Glomerular endothelial cell (primary cell): ENCODE measurements at places on chromosomes 7 and 10.

GRCh38 chr7:142030848-142031247 lies 35.2 kb downstream of the MGAM start:
- no peak for DNase-seq

- DNase-seq, result no peak
Observed at GRCh38 chr7:140637400-140637799, 3.2 kb downstream of the DENND2A start.

DNA sequence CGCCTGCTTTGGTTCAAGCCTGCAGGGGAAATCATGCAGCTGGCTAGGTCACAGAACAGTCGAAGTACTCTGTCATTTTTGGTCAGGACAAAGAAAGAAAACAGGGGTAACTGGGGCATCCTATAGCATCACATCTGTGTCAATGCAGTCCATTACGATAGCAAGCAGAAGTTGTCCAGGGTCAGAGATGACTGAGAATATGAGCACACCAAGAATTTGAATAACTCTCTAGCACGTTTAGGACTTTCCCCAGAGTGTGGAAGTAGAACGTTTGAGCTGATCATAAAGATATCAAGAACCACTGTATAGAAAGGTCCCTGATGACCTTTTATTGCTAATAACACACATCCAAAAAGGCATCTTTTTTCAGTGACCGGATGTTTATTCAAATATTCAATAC lies 12.7 kb upstream of the HECW1 start:
- DNase-seq, result no peak

- DNase-seq, result no peak
Observed at GRCh38 chr10:70348228-70348850, 34.1 kb downstream of the LRRC20 start.

DNA sequence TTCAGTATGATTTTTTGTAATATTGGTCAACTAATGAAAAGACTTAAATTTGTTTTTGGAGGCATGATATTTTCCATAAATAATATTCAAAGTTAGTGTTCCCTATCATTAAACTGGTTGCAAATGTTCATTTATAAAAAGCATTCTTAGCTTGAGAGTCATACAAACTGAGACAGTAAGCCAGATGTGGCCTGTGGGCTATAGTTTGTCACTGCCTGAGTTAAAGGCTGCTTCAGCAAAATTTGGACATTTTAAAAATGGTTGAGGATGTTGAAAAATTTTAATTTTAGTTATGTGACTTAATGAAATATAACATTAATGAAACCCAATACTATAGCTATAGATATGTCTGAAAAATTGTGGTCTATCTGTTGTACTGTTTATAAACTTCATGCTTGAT lies 180.2 kb upstream of the CACNA2D1 start:
- DNase-seq, result no peak

- no peak for DNase-seq
Observed at GRCh38 chr10:44968091-44968490, 8.5 kb downstream of the RASSF4 start.

DNA sequence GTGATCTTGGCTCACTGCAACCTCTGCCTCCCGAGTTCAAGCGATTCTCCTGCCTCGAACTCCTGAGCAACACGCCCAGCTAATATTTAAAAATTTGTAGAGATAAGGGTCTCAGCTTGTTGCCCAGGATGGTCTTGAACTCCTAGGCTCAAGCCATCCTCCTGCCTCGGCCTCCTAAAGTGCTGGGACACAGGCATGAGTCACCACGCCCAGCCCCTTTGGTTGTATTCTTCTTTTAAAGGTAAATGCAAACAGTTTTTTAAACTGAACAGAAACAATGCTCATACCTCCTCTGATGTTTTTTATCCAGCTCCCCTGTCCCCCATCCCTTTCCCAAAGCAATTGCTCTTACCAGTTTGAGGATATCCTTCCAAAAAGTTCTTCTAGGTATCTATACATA lies 79.5 kb upstream of the DUSP5 start:
- no peak for DNase-seq

GRCh38 chr7:32256376-32256775 lies 186.2 kb upstream of the PDE1C start:
- no peak for DNase-seq
